Dorsolateral prefrontal cortex (tissue), 122 donors: ENCODE measurements at places on chromosomes 7 and 10.

GRCh38 chr10:2955064-2955463 is 112.3 kb upstream of the PFKP start:
- DNase-seq, result no peak

DNA sequence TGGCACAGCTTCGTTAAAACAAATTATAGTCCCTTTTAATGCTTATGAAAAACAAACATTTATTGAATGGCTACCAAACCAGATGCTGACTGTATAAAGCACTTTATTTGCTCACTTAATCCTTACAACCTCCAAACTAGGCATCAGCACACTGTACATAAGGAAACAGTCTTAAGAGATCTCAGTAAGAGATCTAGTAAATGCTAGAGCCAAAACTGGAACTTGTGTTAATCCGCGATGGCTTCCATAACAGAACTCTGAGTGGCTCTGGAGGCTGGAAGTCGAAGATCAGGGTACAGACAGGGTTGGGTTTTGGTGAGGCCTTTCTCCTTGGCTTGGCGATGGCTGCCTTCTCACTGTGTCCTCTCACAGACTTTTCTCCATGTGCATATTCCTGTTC is 27.0 kb downstream of the PDZD8 start:
- no peak for DNase-seq

DNA sequence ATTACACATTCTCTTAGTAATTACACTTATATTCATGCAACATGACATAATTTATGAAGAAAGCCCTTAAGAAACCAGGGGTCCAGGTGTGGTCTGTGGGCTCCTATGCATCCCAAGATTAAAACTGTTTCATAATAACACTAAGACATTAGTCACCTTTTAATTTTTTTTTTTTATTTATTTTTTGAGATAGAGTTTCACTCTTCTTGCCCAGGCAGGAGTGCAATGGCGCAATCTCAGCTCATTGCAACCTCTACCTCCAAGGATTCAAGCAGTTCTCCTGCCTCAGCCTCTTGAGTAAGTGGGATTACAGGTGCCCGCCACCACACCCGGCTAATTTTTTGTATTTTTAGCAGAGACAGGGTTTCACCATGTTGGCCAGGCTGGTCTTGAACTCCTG is 12.5 kb downstream of the GDI2 start:
- no peak for DNase-seq

- no peak for DNase-seq
Observed at GRCh38 chr10:128463991-128464760, 338.0 kb upstream of the MKI67 start.

DNA sequence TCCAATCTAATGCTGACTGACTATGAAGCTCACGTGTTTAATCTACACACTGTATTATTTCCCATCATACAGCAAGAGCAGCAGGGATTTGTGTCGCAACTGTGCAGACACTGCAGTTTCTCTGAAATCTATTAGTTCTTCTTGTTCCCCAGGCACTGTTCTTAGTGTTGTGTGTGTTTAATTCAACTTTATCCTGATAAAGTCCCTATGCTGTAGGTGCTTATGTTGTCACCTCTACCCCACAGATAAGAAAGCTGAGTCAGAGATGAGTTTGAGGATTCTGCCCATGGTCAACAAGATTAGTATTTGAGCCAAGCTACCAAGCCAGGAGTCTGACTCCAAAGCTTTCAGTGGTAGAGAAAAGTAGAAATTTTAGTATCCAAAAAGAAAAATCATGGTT is 22.5 kb upstream of the EPHB6 start:
- DNase-seq, result no peak
